ENCODE measurements at places on chromosomes 1 and 21.
A peak's percentile ranks its signal among the peaks of the same experiment; 100 is the strongest.

GRCh38 chr1:119008483-119009311 is 20.6 kb upstream of the TBX15 start:
- DNase-seq = no peak

DNA sequence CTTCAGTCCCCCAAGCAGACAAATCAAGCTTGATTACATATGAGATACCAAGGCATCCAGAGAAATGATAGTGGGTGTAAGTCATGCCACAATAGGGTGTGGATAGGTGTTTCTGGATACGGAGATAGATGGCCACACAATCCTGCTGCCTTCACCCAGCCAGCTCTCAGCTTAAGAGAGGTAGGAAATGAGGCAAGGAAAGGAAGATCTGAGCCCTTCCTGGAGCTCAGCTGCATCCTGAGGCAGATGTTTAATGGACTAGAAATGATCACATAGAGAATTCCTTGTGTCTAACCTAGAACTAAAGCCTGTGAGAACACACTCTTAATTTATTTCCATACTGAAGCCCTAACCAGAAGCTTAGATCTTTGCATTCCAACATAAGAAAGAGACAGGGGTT is 210.3 kb downstream of the ST6GALNAC3 start:
- no peak for DNase-seq

DNA sequence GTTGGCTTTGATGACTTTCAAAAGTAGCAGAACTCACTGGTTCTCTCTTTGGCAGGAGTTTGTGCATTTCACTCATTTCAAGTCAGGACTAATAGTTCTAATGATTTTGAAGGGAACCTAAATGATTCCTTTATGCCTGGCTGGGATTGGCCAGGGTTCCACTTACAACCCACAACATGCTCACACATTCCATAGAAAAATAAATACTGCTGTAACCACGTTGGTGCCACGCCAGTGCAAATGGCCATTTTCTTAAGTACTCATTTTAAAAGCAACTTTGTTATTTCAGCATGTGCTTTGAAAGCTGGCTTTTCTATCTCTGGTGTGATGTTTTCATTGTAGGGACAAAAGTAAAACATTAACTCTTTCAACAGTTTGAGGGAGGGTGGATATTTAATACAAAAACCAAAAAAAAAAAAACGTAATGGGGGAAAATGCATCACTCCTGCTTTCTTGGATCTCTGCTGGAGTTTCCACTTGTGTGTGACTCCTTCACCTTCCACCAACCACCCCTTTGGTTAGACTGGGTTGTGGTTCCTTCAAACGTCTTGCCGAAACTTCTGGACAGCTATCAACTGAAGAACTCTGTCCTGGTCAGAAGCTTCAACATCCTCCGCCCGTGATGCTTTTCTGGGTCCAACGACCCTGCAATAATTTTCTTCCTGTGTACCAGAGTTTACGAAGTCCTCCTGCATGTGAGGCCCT is 300.4 kb upstream of the RUNX1 start:
- DNase-seq = no peak

DNA sequence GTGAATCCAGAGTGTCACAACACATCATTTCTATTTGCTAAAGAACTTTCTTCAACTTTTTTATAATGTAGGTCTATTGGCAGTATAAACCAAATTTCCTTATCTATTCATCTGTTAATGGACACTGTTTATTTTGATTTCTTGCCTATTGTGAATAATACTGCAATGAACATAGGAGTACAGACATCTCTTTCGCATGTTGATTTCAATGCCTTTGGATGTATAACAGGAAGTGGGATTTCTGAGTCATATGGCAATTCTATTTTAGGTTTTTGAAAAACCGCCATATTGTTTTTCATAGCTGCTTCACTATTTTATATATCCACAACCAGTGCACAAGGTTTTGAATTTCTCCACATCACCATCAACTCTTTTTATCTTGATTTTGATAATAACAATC is 198.7 kb downstream of the KCNT2 start:
- no peak for DNase-seq

GRCh38 chr1:177909416-177909815 is 60.4 kb downstream of the SEC16B start:
- DNase-seq = no peak

DNA sequence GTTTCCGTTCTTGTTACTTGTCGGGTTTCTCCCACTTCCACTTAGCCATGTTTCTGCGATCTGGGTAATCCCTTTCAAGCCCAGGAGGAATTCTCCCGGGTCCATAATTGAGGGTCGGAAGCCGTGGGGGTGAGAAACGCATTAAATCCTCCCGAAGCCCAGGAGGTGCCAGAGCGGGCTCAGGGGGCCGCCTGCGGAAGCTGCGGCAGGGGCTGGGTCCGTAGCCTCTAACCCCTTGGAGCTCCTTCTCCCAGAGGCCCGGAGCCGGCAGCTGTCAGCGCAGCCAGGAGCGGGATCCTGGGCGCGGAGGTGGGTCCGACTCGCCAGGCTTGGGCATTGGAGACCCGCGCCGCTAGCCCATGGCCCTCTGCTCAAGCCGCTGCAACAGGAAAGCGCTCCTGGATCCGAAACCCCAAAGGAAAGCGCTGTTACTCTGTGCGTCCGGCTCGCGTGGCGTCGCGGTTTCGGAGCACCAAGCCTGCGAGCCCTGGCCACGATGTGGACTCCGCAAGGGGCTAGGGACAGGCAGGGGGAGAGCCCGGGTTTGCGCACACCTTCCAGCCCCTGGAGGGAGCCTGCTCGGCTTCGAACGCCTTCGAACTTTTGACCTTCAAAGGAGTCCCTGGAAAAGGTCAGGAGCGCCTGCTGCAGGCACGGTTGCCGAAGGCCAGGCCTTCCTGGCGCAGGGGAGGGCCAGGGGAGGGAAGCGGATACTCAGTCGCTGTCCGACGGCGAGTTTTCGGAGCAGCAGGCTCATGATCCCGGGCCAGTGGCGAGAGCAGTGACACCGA is 1.7 kb upstream of the SIM2 start:
- DNase-seq = no peak

DNA sequence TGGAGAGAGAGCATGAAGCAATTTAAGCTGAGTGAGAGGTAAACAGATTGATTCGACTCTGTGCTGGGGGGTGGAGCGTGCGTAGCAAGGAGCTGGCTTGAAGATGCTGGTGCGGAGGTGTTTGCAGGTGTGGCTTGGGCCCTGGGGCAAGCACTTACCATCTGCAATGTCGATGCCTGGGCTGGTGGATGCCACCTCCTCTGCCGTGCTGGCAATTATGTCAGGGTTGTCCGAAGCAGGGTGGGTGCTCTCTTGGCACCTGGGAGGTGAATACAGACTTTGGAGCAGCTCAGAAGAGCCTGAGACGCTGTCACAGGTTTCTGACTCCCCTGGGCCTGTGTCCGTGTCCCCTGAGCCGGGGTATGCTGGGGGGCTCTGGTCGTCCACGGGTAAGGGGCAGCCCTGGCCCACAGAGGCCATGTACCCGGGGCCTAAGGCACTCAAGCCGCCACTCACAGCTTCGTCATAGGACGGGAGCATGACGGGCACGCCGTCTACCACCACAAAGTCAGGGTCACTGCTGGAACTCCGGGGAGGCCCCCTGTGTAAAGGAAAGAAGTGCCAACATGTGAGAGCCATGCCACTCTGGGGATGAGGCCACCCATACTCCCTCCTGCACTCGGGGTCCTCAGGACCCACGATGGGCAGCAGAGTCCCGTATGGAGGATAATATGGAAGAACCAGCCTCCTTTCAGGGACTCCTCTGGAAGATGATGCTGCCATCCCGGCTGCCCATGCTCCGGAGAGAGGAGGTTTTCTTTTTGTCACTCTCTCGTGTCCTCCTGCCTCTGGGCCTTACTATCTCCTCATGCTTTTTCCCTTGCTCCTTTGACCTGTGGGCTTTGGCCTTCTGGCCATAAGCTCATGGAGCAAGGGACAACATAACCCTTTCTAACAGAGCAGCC is 80.3 kb upstream of the TLR5 start:
- no peak for DNase-seq

GRCh38 chr1:220732137-220732536 is 16.0 kb upstream of the MTARC2 start:
- no peak for DNase-seq

DNA sequence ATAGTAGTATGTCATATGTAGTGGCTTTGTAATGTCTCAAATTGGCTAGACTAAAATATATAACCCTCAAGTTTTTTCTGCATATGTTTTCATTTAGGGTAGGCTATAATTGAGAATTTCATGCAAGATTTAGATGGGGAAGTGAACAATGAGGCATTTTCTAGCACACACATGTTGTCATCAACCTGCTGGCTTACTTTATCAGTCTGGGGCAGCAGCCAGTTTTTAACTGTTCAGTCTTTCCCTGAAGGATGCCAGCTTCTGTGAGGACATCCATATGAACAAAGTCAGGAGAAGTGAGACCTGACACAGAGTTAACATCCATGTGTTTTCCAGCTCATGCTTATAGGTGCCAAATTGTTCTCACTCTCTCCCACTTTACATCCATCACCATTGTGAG is 74.7 kb upstream of the OLFM3 start:
- no peak for DNase-seq

DNA sequence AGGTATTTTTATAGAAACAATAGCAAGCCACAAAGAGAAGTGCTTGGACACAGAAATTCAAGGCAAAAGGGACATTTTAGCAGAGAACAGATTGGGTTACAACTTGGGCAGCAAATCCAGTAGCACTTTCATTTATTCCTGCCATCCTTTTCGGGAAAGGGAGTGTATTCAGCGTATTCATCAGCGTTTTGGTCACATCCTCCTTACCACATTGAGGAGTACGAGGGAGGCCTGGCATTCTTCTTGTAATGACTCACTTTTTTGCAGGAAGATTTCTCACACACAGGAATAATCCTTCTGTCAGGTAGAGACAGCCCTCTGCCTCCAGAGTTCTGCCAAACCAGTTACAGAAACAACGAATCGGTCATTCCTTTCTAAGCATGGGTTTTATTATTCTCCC is 18.1 kb upstream of the FAM78B start:
- DNase-seq = no peak

- DNase-seq = no peak
Observed at GRCh38 chr1:12495725-12496124, 122.3 kb downstream of the DHRS3 start.

DNA sequence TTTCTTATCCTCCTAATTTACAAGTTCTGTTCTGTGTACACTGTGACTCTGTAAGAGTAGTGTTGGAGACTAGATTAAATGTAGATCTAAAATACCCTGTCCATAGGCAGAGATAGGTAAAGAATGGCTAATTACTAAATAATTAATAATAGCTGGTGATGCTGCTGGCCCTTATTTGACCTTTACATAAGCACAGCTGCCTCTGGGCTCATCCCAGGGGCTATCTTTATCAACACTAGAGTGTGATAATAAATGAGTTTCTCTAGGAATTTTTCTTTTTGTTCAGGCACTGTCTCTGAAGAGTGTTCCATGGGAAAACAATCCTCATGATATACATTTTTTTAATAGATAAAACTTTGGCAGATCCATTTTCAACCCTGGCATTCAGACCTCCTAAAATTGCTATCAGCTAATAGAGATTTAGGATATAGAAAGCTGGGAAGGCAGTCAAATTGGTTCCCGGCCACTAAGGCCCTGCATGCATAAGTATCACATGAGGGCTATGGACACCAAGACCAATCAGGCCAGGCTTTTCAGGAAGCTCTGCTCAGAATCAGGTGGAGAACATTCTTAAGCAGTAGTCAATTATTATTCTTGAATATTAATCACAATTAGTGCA is 107.2 kb downstream of the ROR1 start:
- DNase-seq = no peak

GRCh38 chr1:230058626-230059025 is 8.4 kb upstream of the GALNT2 start:
- no peak for DNase-seq

DNA sequence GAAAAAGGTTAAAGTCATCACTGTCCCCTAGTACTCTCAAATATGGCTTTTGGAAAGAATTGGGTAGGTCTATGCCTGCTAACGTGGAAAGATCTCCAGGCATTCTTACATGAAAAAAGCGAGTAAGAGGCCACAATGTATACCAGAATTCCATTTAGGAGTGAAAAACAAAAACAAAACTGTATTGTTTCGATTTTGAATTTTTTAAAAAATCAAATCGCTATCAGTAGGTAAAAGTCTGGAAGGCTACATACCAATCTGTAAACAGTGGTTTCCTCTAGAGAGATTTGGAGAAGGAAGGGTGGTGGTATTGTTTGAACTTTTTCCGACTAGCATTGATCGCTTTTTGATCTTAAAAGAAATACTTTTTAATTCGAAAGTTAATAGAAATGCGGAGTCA is 55.9 kb downstream of the RRAGC start:
- no peak for DNase-seq

GRCh38 chr1:111618081-111618480 is 1.5 kb upstream of the RAP1A start:
- no peak for DNase-seq

DNA sequence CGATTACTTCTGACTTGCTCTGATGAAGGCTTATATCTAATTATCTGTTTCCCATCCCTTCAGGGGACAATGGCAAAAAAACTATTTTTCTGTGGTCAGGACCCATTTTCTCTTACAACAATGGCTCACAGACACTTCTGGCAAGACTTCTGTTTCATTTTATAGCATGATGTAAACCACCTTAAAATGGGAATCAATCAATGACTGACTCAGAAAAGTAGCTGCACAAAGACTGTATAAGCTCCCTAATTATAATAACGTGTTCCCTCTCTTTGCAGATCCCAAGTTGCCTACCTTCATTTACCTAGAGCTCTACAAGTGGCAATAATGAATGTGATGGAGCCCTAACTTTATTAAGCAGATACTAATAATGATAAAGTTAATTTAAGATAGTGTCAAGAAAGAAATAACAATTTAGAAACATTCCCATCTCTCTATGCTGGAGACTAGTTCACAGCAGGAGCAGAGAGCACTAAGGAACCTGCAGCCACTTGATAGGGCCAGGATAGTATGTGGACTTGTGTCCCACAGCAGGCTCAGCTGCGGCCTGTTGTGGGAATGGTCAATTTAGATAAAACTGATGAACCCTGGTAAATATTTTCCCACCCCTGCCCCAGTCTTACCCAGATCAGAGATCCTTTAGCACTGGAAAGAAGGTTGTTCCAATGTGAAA is 538 bp downstream of the GBP2 start:
- no peak for DNase-seq

- no peak for DNase-seq
Observed at GRCh38 chr1:234874291-234875288, 254.0 kb downstream of the TOMM20 start.

DNA sequence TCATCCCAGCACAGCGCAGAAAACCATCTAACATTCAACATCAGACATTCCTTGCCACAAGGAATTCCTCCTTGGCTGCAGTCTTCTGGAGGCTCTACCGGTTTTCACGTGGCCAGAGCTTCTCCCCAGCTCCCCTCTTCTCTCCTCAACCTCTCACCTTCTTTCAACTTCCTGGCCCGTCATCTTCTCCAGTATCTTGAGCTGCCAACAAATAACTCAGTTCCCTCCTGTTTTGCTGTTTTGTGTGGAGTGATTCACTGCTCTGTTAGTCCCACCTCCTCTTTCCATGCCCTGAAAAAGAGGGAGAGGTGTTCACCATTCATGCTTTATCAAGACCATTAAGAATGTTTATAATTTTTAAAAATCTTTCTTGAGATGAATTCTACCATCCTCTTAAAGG is 32.6 kb downstream of the PIGM start:
- no peak for DNase-seq

GRCh38 chr21:26925636-26926035 is 41.3 kb downstream of the ADAMTS5 start:
- no peak for DNase-seq

GRCh38 chr1:204446413-204447111 is 34.9 kb upstream of the PPP1R15B start:
- peak; percentile 57 for DNase-seq

GRCh38 chr1:248820041-248820585 is 5.6 kb downstream of the SH3BP5L start:
- DNase-seq = no peak
